ENCODE measurements at places on chromosomes 13 and 19.

DNA sequence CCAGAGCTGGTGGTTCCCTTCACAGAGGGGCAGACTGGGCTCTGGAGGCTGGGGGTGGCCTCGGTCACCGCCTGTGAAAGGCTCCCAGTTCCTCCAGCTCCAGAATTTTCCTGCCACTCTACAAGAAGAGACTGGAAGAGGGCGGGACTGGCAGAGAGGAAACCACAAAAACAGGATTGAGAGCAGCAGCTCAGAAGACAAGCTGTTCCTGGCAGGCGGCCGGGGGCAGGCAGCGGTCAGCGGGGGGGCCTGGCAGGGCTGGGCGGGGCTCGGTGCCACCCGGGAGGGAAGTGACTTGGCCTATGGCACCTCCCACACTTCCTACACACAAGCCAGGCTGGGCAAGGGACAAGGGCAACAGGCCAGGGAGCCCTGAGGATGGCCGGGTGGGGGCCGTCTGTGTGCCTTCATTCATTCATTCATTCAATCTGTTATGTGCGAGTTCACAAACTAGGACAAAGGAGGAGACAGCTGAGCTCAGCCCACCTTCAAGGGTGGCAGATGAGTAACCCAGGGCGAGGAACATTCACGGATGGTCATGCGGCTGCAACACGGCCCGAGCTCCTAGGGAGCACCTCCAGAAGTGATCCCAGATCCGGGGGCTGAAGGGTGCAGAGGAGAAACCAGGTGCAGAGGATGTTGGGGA, 16.9 kb upstream of the BTBD2 start:
- peak; percentile 81 for DNase-seq

- DNase-seq: no peak
Measured at GRCh38 chr13:77360032-77360685, 33.3 kb upstream of the MYCBP2 start.

DNA sequence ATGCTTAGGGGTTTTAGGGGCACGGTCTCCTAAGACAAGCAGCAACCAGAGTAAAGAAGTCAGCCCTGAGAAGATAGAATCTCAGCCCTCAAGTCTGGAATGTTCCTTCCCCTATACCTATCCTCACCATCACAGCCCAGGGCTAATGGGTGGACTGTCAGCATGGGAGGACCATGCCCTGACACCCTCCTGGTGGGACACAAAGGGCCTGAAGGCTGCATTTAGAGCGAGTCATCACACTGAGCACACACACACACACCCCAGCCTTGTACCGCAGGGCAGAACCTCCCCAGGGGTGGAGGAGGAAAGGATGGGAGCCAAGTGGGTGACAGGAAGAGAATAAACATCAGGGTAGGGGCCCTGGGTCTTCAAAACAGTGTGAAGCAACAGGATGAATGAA, 174.8 kb upstream of the SERP2 start:
- peak; percentile 65 for DNase-seq

DNA sequence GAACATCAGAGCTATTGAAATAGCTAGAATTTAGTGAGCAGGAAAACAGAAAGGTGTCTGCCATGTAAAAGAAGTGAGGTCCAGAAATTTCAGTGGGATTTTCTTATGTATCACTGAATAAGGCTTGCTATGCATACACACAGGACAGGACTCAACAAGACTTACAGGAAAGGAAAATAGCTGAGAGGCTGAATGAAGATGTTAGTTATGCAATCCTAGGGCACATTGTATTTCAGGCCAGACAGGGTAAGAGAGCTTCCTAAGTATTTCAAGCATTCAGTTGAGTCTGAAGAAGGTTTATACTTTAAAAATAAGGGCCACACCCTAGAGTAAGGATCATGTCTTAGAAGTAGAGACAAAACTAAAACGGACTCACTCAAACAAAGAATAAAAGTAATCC, 419.9 kb upstream of the PRR20A start:
- DNase-seq: no peak

GRCh38 chr19:2631213-2631821, 71.2 kb downstream of the GNG7 start:
- DNase-seq: no peak

GRCh38 chr19:49983645-49984229, 22.8 kb upstream of the SIGLEC11 start:
- DNase-seq: peak; percentile 41

- no peak for DNase-seq
Measured at GRCh38 chr19:47693489-47693888, 19.7 kb upstream of the EHD2 start.

DNA sequence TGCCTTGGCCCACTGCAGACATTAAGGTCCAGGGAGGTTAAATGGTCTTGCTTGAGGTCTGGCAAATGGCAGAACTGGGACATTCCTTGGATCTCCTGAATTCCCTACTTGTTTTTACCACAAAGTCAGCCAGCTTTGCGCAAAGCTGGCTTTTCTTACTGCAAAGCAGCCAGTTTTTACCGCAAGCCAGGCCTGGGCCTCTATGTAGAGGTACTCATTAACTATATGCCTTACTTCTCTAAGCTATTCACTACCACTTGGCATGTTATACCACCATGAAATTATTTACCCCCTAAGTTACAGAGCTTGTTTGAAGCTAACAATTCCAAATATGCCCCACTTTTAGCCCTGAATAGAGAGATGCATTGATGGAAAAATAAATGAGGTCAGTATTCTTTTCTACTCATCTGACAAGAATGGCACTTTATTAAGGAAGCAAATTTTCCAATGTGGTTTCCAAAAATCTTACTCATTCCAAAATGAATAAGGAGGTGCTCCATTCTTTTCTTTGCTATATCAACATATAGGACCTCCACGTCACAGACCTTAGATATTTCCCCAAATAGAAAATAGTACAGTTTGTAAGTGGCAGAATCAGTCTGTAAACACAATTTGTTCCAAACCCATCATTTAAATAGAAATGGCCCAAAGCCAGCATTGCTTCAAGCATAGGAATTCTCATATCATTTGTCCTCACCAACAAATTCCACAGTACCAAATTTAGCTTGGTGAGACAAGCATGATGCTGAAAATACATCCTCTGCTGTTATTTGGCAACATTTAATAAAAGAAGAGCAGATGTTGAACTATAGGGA, 143.9 kb upstream of the TSC22D1 start:
- no peak for DNase-seq

Measured in LoVo (cell line).